Activated naive CD8-positive, alpha-beta T cell treated with anti-CD3 and anti-CD28 coated beads, Interleukin-2, amount 50 U/mL, for 16 hours (primary cell): ENCODE measurements at places on chromosomes 1 and 21.

DNA sequence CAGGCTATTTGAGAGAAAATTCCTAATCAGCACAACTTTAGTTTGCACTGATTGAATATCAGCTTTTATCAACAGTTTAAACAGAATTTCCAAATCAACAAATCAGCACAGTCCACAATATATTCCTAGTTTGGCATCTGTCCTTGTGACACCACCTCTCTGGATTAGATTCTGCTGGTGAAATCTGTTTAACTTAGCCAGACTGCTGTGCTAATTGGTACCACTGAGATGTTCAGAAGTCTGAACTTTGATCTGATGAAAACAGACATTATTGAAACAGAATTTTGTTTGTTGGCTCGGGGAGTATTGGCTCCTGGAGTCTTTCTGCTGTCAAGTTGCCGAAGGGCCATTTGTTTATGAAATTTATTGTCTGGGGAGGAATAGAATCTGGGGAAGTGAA lies 17.0 kb upstream of the NGF start:
- no peak for DNase-seq

- peak; percentile 25 for DNase-seq
These were observed 46.3 kb downstream of the GPA33 start for GRCh38 chr1:167043752-167044488.

DNA sequence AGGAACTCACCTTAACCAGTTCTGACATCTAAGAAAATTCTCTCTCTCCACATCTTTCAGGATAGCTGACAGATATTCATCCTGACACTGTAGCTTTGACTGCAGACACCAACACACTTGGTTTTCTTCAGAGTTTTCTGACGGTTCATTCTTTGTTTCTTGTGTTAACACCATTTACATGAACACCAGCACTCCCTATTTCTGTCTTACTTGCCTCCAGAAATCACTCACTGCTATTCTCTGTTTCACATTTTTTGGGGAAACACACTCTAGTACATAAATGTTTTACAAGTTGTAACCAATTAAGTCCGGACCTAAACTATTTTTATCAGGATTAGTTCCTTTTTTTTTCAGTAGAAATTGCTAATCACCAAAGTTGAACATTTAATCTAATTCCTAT lies 15.4 kb downstream of the FLVCR1 start:
- no peak for DNase-seq

DNA sequence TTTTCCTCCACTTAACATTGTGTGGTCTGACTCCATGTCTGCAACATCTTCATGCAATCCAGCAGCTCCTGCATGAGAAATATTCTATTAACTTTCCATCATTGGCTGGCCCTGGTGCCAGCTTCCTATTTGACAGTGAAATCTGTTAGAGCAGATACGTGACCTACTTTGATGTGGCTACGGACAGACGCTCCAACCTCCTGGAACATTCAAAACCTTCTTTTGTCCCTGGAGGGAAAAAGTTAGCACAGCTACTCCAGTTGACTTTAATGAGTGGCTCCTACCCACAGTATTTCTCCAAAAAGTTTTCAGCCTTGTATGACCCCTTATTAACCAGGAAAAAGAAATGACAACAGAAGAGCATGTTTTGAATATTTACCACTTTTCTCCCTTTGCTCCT lies 22.0 kb downstream of the PRAMEF20 start:
- DNase-seq, result no peak

DNA sequence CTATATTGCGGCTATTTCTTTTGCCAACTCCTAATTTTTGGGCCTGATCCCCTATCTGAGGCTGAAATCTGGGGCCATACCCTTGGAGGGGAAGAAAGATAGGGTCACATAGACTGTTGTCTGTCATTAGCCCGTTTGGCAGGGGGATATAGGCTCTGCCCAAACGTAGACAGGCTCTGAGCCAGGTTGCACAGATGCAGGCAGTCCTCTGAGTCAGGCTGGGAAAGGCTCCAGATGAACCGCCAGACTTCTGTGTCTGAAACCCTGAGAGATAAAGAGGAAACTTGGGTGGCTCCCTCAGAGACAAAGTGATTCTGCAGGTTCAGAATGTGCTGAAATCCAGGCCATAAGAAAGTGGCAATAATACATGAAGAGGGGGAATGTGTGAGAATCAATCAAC lies 4.0 kb upstream of the CAP1 start:
- DNase-seq, result no peak

DNA sequence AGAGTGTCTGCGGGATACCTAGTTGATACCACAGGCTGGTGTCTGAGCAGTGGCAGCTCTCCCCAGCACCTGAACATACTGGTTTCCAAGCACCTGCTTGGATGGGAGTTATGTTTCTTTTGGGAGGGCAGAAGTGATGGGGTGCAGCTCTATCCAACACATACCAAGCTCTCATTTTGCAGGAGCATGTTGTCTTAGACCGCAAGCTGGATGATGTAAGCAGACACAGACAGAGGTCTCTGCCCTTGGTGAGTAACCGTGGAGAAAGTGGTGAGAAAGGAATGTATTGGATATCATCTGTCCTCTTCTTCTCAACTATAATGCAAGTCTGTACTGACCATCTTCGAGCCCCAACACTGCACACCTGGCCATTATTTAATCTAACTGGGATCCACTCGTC lies 37.4 kb downstream of the ZNF496 start:
- no peak for DNase-seq

DNA sequence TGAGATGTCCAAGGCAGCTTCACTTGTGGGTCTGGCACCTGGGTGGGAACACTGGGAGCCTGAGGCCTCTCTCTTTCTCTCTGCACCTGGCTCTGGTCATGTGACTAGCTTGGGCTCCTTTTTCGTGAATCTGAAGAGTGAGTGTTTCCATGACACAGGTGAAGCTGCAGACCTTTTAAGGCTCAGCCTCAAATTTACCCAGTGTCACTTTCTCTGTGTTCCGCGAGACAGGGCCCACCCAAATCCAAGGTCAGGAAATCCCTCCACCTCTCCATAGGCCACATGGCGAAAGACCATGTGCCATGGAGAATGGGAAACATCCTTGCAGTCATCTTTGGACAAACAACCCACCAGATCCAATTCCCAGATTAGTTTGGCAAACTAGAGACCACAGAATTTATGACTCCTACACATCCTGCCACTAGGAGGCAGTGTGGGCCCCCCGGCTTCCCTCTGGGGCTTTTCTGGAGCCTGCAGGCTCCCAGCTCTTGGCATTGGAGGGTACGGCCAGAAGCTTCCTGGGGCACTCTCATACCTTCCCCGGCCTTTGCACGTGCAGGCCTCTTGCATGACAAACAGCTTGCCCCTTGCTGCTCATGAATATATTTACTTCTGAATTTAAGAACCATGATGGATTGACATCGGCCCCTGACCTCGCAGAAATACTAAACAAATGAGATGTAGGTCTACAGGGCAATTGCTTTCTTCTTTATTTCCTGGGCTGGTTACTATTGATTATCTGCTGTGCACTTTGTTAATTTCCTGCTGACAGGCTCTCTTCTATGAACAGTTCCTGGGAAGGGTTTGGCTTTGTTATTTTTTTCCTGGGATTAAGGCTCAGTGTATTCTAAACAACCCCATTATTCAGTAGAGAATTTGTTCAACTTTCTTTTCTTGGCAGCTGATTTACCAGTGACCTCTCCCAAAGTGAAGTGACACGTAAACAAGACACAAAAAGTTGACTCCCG lies 180.7 kb downstream of the KAZN start:
- DNase-seq, result no peak

DNA sequence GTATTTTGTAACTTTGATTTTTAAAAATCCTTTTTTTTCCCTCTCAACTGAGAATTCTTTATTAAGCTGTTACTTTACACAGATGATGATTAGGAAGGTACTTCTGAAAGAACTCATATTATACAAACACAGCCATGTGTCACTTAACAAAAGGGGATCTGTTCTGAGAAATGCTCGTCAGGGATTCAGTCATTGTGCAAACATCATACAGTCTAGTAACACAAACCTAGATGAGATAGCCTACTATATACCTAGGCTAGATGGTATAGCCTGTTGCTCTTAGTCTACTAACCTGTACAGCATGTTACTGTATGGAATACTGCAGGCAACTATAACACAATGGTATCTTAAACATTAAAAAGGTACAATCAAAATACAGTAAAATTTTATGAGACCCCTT lies 24.9 kb downstream of the AHCTF1 start:
- DNase-seq, result no peak

- DNase-seq, result no peak
These were observed 24.5 kb upstream of the ZNF436 start for GRCh38 chr1:23394181-23394580.

DNA sequence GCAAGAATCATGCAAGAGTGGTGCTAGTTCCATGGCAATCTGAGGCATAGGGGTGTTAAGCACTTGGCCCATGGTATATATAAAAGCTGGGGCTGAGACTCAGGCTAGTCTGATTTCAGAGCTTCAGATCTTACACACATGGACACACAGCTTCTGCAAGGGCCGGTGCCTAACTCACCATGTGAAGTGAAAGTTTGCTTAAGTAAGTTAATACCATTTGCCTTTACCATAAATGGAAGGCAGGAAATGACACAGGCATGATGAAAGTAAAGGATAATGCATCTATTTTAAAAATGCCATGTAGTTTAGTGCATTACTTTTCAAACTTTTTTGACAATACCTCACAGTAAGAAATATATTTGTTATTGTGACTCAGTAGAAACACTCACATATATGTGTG lies 122.6 kb downstream of the KCNJ6 start:
- DNase-seq, result no peak

DNA sequence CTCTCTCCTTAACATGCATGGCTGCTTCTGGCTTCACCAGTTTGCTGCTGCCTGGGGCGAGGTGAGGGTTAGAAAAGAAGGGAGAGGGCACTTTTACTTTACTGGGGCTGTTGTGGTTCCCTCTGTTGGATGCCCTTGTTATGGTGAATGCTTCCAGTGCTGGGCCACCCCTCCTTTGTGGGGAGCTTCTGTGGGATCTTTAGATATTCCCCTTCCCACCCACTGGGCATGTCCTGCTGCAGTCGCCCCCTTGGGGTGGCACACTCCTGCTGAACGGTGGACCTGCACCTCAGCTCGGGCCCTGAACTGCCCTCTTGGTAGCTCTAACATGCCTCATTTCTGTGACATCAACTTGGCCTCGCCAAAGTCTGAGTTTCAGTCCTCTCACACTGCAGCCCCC lies 6.0 kb downstream of the TNN start:
- no peak for DNase-seq

GRCh38 chr1:230082211-230082610 lies 15.2 kb downstream of the GALNT2 start:
- DNase-seq, result no peak

GRCh38 chr21:34073749-34074282 lies 438 bp downstream of the MRPS6 start:
- DNase-seq, result peak; percentile 6

GRCh38 chr1:176567190-176567794 lies 104.3 kb downstream of the PAPPA2 start:
- DNase-seq, result no peak

DNA sequence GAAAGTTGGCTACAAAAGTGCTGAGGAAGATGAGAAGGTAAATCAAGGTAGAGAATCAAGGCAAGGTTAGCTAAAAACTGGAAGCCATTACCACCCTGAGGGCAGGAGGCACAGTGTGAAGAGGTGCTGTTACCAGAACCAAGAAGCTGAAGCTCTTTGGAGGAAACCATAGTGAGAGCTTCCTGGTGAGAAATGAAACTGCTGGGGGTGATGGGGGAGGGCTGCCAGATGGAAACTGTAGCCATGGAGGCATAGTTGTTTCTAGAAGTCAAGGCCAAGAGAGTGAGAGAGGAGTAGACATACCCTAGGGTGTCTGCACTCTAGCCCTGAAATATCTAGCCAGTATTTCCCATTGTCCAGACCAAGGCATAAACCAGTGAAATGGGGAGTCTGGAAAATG lies 28.7 kb downstream of the IFI44 start:
- no peak for DNase-seq

DNA sequence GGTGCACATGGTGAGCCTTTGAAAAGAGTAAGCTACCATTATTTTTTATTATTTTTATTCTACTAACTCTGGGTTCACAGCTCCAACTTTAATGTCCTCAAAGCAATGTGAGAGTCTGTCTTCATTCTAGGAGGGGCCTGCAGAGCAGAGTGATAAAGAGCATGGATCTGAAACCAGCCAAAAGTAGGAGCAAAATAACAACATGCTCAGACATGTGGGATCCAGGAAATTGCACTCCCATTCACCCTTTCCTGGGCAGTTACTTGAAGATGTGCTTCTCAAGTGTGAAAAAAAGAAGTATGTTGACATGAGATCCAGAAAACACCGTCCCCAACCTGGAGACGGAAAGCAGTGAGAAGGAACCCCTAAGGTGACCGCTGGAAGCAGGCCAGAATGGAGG lies 8.7 kb upstream of the LIN28A start:
- DNase-seq, result no peak

- no peak for DNase-seq
These were observed 237.7 kb upstream of the CACYBP start for GRCh38 chr1:174761901-174762585.

DNA sequence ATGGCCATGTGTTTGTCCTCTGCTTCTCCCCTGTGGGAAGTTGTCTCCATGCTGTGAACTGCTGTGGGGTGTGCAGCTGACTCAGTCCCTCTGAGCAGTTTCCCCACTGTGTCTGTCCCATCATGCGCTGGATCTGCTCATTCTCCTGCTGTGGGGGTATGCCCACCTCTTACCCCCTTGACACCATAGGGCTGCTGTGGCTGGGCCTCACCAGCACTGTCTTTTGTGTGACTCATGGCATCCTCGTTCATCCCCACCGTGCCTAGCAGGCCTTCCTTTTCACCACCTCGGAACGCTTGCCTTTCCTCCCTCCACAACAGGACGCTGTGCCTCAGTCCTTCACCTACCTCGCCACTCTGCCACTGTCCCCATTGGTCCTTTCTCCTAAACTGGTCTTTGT lies 27.3 kb downstream of the VANGL2 start:
- no peak for DNase-seq

DNA sequence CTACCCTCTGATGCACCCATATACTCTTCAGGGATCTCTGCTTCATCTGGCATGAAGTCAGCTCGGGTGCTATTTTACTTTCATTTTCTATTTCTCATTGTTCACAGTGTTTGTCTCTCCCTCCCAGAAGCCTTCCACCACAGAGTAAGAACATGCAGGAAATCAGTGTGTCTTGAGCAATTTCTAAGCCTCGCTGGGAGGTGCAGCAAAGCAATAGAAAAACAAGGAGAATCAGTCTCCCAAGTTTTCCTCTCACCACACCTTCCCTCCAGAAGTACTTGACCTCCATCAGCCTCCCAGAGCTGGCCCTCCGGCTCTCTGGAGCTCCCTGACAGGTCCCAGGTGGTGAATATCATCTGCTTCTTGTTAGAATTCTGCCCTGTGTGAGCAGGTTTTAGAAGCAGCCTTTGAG lies 594.7 kb upstream of the CAMK1G start:
- DNase-seq, result no peak

GRCh38 chr1:155889566-155889965 lies 21.6 kb downstream of the RIT1 start:
- no peak for DNase-seq

DNA sequence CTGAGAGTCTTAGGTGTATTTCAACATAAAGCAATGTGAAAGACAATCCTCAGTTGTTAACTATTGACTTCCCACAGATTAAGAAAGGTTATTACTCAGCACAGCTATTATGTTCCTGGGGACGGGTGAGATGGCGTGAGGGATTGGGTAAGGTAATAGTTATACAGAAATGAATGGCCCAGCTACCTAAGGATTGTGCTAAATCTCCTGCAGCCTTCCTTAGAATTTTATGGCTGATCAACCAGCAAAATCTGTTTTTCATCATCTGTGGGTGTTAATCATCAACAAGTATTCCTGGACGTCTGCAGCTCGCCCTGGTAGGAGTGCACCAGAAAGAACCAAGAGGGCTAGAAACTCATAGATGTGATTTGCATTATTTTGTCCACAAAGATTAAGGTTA lies 146.0 kb upstream of the IVNS1ABP start:
- DNase-seq, result no peak
